DMS 273 treated with DMSO at 0.1 percent for 48 hours (cell line): ENCODE measurements at places on chromosomes 13 and 19.
A peak's percentile ranks its signal among the peaks of the same experiment; 100 is the strongest.

GRCh38 chr13:110492679-110493593, 68.6 kb downstream of the RAB20 start:
- no peak for DNase-seq

DNA sequence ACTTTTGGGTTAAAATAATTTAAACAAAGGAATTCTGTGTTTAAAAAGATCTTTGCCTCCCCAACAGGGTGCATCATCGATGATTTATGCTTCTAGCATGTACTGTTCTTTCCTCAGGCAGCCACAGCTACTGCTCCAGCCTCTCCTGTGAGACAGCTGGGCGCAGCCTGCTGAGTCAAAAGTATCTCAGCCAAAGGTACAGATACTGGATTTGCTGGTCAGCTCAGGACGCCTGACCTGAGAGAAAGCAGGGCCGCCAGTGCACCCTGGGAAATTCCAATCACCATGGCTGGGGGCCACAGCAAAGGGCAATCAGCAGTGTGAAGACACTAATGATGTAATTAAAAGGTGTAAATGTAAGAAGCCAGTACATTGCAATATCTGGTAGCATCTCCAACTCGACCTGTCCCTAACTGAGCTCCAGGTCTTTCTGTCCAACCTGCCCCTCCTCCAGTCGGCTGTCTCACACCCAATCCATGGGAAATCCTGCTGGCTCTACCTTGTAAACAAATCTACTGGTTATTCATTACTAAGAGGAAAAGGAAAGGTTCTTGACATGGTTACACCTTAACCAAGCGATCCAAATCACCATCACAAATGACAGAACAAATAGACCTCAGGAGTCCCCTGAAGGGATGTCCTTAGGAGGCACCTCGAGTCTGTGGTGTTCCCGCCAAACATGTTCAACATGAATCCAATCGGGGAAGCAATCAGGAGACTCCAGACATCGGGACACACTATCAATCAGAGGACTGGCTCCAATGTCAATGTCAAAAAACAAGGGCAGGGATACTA, 7.3 kb downstream of the OPA3 start:
- DNase-seq = no peak

DNA sequence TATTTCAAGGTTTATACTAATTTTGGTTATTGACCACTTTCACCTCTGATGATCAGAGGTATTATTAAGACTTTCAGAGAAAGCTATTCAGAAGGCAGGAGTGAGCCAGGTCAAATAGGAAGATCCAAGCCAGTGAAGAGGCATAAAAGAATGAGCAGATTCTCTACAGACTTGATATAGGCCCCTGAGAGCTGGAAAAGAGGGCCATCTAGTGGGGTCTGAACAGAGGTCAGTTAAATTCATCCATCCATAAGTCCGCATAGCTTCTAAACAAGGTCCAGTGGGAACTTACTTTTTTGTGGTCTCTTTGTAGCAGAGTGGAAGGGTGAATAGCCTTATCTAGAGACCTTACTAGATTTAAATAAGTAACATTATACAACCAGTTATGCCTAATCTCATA, 126.6 kb upstream of the UFM1 start:
- no peak for DNase-seq

DNA sequence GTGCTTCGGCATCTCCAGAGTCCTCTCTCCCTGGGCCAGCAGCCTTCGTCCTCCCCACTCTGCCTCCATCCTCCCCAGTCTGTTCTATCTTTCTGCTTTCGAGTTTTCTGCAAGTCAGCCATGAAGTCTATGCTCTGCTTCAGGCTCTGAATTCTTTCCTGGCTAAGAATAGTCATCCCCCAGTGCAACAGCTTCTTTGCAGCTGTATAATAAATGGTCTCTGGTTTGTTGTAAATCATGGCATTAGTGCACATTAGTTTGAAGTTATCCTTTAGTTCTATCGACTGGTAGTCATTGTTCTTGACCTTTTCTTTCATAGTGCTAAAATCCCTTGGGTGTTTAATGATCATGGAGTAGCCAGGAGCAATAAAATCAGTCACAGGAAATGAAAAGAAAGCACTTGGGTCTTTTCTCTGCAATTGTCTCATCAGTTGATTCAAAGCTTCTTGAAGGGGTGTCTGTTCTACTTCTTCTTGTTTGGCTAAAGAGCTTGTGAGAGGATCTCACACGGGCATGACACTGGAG, 46.2 kb upstream of the SOX21 start:
- no peak for DNase-seq

GRCh38 chr19:16698914-16699313, 20.7 kb upstream of the NWD1 start:
- DNase-seq = peak; percentile 97

GRCh38 chr13:70237131-70237530, 128.9 kb upstream of the KLHL1 start:
- DNase-seq = no peak

DNA sequence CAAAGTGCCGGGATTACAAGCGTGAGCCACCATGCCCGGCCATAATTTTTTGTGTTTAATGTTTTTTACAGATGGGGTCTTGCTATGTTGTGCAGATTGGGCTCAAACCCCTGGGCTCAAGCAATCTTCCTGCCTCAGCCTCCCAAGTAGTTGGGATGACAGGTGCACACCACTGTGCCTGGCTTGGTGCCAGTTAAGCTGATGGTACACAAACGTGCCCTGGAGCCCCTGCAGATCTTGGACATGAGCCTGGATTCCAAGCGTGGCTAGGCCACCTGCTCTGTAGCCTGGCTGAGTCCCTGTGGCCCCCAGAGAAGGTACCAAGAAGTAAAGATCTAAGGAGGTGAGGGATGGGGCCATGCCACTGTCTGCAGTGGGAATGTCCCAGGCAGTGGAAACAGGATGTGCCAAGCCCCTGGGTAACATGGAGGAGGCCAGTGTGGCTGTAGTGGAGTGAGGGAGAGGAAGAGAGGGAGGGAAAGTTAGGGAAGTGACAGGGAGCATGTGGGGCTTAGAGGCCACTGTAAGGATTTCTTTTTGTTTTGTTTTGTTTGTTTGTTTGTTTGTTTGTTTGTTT, 7.0 kb downstream of the PRODH2 start:
- DNase-seq = peak; percentile 56

GRCh38 chr19:18776736-18777135, 14.4 kb downstream of the COMP start:
- no peak for DNase-seq

GRCh38 chr19:2584002-2584401, 108.1 kb downstream of the GADD45B start:
- DNase-seq = no peak

GRCh38 chr19:10508707-10509106, 5.6 kb upstream of the KEAP1 start:
- no peak for DNase-seq

DNA sequence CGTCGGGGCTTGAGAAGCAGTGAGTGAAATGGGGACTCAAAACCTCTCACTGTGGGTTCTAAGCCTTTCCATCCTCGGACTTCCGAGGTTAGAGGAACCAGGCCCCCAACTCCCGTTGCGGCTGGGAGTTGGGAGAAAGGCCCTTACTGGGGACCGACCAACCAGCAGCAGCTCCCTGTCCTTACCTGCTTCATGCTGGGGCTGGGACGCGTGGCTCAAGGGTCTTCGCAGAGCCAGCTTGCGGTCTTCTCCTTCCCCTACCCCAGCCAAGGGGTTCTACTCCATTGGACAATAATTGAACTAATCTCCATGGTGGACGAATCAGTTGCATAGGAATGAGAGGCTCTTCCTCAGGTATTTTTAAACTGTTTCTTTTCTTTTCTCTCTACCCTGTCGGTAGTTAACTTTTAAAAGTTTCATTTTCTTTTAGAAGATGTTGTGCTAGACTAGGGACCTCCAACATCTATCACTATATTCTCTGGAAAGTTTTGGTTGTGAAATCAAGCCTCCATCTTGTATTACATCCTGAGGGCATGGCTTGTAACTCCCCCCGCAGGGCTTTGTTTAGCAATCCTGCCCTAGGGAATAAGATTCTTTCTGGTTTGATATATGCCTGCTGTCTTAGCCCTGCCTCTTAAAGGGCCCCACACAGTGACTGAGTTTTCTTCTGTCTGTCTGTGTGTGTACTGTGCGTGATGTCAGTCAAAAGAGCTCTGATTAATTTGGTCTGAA, 1027.1 kb upstream of the PCDH9 start:
- no peak for DNase-seq

GRCh38 chr13:20099319-20099718, 61.5 kb downstream of the GJA3 start:
- no peak for DNase-seq

DNA sequence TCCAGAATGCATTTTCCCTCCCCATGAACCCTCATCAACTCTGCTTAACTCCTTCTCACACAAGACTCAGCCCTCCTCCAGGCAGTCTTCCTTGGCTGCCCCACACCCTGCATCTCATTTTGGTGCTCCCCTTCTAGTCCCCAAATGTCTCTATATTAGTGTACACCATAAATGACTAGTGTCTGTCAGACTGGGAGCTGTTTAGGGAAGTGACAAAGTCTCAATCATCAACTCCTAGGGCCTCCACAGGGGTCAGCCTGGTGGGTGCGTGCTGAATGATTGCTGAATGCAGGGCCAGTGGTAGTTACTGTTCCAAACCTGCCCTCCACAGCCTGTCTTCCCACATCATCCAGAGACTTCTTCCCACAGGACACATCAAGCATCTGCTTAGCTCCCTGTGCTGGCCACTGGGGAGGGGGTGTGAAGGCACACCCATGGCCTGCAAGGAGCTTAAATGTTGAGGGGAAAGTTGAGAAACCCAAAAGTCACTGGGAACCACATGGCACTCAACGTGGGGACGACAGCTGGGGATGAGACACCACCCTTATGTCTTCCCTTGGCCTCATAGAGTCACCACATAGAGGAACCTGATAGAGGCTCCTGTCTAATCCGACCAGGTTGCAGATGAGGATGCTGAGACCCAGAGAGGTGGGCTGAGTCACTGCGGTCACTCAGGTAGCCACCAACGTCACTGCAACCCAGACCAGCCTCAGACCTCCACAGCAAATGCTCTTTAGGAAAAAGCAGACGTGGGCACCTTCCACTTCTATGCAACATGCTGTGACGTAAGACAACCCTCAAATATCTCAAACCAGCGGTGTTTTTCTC, 79.3 kb upstream of the TM9SF2 start:
- no peak for DNase-seq

DNA sequence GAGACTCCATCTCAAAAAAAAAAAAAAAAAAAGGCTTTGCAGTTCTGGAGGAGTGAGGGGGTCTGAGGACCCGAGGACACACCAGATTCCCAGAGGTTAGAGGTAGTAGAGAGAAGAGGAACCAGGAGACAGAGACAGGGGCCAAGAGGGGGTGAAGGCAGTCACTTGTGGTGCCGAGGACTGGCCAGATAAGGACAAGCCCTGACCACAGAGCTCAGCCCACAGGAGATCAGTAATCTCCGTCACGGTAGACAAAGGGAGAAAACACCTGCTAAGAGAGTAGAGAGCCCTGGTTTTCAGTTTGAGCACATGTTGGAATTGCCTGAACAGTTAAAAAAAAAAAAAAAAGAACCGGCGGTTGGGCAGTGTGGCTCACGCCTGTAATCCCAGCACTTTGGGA, 1.7 kb upstream of the PRAM1 start:
- DNase-seq = no peak

DNA sequence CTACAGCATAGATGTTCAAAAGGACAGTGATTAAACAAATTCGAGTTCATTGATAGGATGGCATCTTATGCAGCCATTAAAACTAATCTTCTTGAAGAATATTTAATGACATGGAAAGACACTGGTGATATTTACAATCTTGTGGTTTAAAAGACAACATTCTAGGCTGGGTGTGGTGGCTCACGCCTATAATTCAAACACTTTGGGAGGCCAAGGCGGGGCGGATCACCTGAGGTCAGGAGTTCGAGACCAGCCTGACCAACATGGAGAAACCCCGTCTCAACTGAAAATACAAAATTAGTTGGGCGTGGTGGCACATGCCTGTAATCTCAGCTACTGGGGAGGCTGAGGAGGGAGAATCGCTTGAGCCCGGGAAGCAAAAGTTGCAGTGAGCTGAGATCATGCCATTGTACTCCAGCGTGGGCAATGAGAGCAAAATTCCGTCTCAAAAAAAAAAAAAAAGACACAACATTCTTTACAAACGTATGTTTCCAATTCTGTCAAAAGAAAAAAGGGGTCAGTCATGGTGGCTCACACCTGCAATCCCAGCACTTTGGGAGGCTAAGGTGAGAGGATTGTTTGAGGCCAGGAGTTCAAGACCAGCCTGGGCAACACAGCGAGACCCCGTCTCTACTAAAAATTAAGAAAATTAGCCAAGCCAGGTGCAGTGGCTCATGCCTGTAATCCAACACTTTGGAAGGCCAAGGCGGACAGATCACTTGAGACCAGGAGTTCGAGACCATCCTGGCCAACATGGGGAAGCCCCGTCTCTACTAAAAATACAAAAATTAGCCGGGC, 2.5 kb upstream of the PAK4 start:
- no peak for DNase-seq

DNA sequence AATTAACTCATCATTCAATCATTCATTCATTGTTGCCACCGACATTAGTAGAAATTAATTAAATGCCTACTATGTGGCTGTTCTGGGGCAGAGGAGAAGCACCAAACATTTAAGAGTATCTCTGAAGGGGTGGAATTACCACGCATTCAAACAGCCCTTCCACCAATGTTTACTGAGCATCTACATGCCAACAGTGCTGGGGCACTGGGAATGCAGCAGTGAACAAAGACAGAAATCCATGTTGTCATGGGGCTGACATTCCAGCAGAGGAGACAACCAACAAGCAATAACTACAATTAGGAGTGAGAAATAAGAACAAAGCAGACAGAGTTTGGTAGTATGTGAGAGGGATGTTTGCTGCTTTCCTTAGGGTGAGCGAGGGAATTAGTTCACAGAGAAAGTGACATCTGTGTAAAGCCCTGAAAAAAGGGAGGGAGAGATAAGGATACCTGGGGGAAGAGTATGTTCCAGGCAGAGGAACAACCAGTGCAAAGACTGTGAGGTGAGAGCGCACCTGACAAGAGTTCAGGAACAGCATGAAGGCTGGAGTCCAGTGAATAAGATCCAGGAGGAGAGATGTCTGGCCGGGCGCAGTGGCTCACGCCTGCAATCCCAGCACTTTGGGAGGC, 1.3 kb upstream of the PAK4 start:
- no peak for DNase-seq

DNA sequence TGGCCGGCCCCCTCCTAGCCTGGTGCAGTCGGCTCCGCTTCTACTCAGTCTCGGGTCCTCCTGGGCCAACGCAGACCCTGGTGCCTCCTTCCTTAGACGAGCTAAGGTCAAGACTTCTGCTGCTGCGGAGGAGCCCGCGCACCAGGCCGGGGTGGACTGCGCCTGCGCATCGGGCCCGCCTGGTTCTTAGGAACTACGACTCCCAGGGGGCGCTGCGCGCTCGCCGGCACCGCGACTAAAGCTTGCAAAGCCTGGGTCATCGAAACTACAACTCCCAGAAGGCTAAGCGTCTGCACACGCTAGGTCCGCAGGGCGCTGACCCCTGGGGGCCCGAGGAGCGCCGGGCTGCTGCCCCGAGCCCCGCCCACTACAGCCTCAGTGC, at the start of gene ZNF835:
ZNF835 (minus strand) TSS at position 145 of the 382 bp plus-strand sequence. CDS start 6,559 bp downstream, outside the sequence.
- DNase-seq = no peak

GRCh38 chr13:113999618-113999910, 25.7 kb upstream of the C13orf46 start:
- DNase-seq = no peak

GRCh38 chr19:49498475-49498874, 2.2 kb downstream of the RPS11 start:
- no peak for DNase-seq
